Tongue (tissue), 3 donors: ENCODE measurements at places on chromosomes 7 and 10.

DNA sequence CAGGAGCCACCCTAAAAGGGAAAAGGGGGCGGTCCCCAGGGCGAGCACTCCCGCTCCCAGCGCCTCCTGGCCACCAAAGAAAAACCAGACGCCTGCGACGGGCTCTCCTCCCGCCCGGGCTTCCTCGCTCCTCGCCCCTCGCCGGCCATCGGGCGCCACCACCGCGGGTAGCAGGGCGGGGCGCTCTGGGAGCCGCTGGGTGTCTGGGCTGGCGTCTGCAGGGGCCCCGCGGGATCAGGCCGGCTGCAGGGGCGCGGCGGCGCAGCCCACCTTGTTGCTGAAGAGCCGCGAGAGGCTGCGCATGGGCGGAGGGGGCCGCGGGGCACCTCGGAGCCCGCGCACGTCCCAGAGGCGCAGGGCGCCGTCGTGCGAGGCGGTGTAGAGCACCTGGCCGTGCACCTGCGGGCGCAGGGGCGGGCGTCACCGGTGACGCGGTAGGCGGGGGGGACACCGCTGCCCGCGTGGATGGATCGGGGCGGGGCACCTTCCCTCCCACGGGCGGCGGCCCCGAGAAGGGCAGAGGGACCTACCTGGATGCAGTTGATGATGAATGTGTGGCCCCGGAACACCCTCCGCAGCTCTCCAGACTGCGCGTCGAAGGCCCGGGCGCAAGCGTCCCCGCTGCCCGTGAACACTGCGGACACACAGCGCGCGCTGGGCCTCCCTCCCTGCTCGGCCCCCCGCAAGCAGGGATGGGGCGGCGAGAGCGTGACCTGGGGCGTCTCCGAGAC is 28.3 kb downstream of the WDR86 start:
- DNase-seq = no peak

GRCh38 chr10:10605551-10606081 is 412.1 kb upstream of the CELF2 start:
- peak; percentile 40 for DNase-seq

DNA sequence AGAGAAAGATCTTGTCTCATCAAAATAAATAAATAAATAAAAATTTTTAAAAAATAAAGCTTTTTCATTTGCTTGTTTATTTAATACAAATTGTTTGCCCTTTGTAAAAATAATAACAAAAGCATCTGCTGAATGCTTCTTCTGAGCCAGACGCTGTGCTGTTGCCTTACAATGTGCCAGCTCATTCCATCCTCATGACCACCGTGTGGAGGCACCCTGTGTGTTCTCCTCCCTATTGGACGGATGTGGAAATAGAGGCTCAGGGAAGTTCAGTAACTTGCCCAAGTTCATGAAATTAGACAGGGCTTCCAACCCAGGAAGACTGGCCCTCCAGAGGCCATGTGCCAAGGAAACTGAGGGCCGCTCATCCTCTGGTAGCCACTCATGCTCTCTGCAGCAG is 120.6 kb downstream of the SH3PXD2A start:
- DNase-seq = no peak

- DNase-seq = no peak
Measured at GRCh38 chr10:80701706-80702105, 164.0 kb downstream of the SH2D4B start.

- peak; percentile 49 for DNase-seq
Measured at GRCh38 chr7:101390901-101391301, 28.2 kb downstream of the COL26A1 start.

GRCh38 chr7:112122798-112123197 is 83.4 kb downstream of the DOCK4 start:
- DNase-seq = no peak

GRCh38 chr10:95462740-95463667 is 98.2 kb downstream of the SORBS1 start:
- peak; percentile 49 for DNase-seq

DNA sequence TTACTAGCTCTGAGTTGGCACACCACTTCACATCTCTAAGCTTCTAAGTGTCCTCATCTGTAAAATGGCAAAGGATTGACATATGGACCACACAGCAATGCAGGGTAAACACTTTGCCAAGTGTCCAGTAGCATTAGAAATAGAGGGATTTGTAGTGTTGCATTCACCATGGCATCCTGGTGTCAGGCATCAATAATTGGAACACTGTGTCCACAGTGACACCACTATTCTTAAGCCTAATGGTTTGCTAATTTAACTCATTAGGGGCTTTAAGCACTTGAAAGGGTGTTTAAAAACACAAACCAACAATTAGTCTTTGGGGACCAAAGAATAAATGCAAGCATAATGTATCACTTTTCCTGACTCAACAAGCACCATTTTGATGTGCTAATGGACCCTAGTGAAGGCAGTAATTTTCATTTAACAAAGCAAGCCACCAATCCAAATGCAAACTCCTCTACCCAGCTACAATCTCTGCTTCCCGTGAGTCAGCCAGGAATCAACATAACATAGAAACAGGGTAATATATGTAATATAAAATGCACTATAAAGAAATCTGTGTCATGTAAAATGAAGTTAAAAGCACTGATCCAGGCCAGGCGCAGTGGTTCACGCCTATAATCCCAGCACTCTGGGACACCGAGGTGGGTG is 75.9 kb downstream of the FAM204A start:
- no peak for DNase-seq
